Kidney epithelial cell (primary cell): ENCODE measurements at places on chromosomes 6 and 20.

DNA sequence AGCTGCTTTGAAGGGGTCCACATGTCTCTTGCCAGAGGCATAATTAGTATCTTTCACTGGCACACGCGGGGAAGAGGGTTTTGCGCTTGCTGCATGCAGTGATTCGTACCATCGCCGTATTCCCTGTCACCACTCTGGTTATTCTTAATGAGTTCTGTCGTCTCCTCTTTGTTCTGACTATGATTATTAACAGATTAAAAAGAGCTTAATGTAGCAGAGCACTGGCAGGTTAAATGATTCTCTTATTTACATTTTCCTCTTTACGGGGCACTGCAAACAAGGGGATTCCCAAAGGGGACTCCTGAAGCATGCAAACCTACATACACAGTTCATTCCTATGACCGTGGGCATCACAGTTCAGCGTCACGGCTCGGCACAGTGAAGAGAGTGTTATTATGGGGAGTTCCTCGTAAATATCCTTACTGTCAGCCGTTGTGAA, 204.8 kb downstream of the DTNBP1 start:
- no peak for DNase-seq

- DNase-seq, result peak; percentile 56
These were observed 206.8 kb downstream of the SIM1 start for GRCh38 chr6:100257793-100258395.

GRCh38 chr6:39166189-39166911, 51.4 kb upstream of the SAYSD1 start:
- no peak for DNase-seq

GRCh38 chr6:159047891-159048685, 3.3 kb upstream of the TAGAP start:
- DNase-seq, result no peak

- peak; percentile 21 for DNase-seq
These were observed 107.7 kb upstream of the DTNBP1 start for GRCh38 chr6:15770347-15771143.

GRCh38 chr20:13017883-13018535, 9.2 kb downstream of the SPTLC3 start:
- no peak for DNase-seq

DNA sequence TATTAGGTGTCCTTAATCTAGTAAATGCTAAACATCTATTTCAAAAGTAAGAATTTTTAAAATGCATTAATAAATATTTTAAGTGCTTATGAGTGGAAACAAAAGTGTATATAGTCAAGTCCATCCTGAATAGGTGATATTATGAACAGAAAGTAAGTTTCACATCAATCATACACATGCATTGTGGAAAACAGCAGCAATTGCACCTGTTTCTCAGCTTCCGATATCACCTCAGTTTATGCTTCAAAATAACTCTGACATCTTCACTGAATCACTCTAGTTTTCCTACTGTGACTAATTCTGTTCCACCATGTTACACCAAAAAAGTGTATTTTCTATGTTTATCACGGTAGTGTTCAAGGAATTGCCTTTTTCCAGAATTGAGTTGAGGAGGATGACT, 172.6 kb upstream of the MANEA start:
- DNase-seq, result no peak

DNA sequence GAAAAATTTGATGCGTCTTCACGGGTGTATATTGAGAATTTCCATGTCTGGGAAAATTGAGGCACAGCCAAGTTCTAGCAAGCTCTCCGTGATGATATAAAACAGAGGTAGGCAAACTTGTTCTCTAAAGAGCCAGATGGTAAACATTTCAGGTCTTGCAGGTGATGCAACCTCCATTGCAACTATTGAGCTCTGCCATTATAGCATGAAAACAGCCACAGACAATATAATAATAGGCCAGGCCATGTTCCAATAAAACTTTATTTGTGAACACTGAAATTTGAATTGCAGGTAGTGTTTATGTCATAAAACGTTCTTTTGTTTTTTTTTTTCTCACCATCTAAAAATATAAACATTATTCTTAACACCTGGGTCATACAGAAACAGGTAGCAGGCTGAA, 168.2 kb downstream of the ZNF217 start:
- no peak for DNase-seq

DNA sequence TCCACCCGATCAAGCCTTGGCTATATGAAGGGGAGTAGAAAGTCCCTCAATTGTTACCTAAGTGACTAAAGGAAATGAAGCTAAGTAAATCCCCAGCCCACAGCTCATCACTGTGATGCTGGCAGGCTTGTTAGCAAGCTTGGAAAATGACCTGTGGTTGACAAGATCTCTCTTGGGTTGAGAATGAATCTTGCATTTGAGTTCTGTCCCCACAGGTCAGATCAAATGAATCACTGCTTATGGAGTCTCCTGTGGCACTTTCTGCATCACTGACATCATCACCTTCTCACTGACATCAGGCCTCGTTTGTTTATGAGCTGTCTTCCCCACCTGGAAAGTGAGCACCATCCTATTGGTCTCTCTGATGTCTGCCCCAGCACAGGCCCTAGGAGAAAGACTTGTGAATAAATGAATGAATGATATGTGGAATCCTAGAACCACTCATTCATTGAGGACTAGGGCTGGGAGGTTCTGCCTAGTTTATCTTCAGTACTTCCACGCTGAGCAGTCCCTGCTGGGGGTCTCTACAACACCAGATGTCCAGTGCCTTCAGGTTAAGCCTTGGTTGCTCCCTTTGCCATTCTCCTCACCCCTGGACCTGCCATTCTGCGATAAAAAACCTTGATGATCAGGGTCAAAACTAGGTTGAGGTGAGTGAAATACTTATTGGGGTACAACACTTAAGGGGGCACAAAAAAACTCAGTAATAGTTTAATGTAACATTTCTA, 318.4 kb upstream of the MOCS1 start:
- no peak for DNase-seq

DNA sequence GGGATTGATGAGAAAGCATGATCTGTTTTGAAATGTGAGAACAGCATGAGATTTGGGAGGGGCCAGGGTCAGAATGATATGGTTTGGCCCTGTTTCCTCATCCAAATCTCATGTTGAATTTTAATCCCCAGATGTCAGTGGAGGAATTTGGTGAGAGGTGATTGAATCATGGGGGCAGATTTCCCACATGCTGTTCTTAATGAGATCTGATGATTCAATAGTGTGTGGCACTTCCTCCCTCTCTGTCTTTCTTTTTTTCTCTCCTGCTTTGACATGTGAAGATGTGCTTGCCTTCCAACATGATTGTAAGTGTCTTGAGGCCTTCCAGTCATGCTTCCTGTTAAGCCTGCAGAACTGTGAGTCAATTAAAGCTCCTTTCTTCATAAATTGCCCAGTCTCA, 1060.3 kb upstream of the CITED2 start:
- no peak for DNase-seq

GRCh38 chr6:143673669-143674068, 4.1 kb upstream of the PHACTR2 start:
- peak; percentile 61 for DNase-seq

DNA sequence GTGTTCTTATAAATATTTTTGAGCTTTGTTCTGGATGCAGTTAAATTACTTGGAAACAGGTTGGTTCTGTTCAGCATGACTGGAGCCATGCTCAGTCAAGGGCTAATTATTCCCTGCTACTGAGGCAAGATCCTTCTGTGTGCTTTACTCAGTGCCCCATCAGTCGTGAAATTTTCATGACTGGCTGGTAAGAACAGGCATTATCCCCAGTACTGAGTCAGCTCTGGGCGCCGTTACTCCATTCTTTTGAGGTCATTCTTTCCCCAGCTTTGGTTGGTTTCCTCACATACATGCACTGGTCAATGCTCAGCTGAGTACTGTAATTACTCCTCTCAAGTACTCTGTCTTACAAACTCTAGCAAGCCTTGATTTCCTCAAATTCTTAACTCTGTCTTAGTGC, 71.3 kb downstream of the CDKAL1 start:
- DNase-seq, result peak; percentile 64

GRCh38 chr20:51565298-51566144, 23.0 kb upstream of the NFATC2 start:
- DNase-seq, result no peak

DNA sequence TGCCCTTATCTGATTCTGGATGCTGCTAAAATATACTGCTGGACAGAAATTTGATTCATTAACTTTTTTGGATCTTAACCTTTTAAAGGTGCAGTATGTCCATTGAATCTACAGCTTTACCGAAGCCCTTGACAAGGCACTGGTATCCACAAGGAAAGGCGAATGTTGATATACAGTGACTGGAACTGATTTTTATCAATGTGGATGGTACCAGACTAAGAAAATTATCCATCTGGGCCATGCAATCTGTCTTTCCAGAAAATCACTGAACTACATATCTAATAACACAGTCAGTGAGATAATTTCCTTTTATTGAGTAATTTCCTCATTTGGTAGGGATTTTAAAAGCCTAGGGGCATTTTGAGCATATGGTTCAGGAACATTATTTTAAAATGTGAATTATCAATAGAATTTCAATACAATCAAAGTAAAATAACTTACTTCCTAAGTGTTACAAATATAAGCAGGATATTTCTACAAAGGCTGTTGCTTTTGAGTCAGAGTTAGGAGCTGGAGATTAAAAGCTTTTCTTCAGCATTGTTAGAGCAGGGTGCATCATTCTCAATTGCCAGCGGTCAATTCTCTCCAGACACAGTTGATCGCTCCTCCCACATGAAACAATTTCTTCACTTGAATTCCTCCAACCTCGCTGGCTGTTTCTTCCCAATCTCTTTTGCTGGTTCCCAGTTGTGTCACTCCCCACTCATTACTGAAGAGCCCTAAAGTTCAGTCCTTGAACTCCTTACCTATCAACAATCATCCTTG, 585.3 kb upstream of the FLRT3 start:
- no peak for DNase-seq

- peak; percentile 7 for DNase-seq
These were observed 7.4 kb upstream of the INSM1 start for GRCh38 chr20:20360464-20360863.

DNA sequence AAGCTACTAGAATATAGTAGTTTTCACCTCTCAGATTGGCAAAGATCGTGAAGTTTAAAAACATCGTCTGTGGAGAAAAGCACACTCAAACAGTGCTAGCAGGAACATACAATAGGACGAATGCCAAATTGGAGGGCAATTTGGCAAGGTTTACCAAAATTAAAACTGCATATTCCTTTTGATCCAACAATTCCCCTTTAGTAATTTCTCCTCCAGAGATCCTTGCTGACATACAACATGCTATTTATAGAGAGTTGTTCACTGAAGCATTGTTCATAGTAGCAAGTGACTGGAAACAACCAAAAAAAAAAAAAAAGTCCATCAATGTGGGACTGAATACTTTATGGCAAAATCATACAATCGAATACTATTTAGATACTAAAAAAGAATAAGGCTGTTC, 202.2 kb downstream of the ATXN1 start:
- DNase-seq, result no peak

GRCh38 chr20:45049904-45050471, 50.9 kb downstream of the KCNS1 start:
- no peak for DNase-seq

- DNase-seq, result no peak
These were observed 226.9 kb downstream of the SIM1 start for GRCh38 chr6:100237821-100238220.

DNA sequence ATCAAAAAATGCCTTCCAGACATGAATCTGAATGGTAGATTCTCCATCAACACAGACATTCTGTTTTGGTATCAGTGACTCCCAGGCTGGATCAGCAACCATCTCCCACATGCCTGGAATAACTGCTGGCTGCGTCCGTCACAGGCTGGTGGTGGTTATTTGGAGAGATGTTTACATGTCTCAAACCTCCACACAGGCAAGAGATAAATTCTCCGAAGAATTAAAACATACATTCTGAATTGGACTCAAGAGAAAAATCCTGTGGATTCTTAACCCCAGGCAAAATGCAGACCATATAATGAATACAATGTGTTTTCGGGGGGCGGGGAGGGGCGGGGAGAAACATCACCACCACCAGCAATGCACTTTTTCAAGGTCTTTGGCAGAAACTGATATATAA, 108.2 kb downstream of the THBS2 start:
- no peak for DNase-seq

DNA sequence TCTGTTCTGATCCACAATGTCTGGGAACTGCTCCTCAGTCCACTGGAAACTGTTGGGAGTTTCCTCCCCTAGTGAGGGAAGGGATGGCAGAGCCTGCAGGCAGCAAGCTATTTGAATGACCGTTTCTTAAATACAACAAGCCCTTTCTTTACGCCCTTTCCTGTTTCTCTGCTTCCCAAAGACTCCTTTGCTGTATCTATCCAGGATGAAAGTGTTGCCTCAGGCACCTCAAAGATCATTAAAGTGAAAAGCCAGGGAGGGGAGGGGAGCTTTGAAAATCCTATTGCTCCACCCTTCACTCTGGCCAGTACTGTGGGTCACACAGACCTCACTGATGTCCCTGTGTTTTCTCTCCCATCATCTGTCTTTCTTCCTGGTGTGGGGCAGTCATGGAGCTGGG, 213.1 kb downstream of the RNF144B start:
- DNase-seq, result no peak

GRCh38 chr20:40410028-40410427, 279.0 kb downstream of the MAFB start:
- no peak for DNase-seq

DNA sequence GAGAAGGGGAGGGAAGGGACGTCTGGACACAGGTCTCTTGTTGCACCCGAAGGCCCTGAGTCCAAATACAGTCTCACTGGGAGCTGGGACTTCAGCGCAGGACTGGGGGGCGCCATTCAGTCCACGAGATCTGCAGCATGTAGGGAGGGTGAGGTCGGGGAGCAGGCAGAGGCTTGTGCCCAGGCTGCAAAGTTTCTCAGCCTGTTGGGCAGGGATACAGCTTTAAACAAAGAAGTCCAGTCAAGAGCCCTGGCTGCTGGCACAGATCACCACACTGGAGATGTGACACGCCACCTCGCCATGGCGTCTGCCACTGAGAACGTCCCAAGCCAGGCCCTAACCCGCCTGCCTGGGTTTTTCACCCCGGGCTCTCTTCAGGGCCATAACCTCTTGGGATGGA, 256.6 kb downstream of the DLL1 start:
- DNase-seq, result no peak

DNA sequence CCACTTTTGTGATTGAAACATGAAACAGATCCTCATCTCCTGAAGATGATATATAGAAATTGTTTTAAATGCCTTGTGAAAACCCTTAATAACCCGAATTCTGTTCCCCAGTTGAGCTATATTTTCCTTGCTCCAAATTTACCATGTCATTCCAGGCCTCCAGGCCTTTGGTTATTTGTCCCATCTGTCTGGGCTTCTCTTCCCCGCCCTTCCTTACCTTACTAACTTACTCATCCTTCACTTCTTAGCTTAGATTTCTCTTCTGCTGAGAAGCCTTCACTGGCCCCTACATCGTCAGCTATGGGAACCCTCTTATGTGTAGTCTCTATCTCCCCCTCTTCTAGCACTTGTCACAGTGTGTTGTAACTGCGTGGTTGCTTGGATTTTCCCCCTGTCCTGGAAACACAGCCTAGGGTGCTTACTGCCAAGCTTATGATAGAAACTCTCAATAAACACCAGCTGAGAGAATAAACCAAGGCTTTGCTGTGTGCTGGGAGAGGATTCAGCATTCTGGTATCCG, 68.6 kb downstream of the SGK1 start:
- no peak for DNase-seq

- DNase-seq, result no peak
These were observed 246.7 kb downstream of the TTLL2 start for GRCh38 chr6:167571550-167571949.
